M059J (cell line): ENCODE measurements at places on chromosomes 3 and 15.

GRCh38 chr3:107670986-107671385 lies 148.2 kb downstream of the BBX start:
- DNase-seq, result no peak

- no peak for DNase-seq
Measured at GRCh38 chr3:29290596-29290995, 9.7 kb downstream of the RBMS3 start.

DNA sequence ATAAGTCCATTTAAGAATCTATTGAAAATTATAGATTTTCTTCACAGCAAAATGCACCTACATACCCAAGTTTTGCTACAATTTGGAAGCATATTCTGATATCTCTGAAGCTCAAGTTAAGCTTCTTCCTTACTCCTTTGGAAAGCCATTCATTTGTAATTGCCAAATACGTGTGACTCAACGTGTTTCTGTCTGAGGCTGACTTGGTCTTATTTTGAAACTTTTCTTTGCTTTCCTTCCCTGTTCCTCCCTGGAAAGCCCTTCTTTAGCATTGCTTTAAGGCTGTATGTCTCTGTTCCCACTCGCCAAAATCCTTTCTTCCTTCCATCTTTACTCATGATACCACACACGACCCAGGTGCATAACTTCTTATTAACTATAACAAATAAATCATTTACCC lies 232.0 kb downstream of the ZBBX start:
- no peak for DNase-seq

DNA sequence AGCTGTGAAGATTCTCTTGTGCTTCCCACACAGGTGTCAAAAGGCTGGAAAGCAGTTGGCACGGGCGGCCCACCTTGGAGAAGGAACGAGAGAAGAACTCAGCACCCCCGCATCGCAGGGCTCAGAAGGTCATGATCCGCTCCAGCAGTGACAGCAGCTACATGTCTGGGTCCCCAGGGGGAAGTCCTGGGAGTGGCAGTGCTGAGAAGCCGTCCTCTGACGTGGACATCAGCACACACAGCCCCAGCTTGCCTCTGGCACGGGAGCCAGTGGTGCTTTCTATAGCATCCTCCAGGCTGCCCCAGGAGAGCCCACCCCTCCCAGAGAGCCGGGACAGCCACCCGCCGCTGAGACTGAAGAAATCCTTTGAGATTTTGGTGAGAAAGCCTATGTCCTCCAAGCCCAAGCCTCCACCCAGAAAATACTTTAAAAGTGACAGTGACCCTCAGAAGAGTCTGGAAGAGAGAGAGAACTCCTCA lies 31.4 kb downstream of the STARD5 start:
- DNase-seq, result no peak

- no peak for DNase-seq
Measured at GRCh38 chr3:112333381-112334317, 693 bp downstream of the CD200 start.

DNA sequence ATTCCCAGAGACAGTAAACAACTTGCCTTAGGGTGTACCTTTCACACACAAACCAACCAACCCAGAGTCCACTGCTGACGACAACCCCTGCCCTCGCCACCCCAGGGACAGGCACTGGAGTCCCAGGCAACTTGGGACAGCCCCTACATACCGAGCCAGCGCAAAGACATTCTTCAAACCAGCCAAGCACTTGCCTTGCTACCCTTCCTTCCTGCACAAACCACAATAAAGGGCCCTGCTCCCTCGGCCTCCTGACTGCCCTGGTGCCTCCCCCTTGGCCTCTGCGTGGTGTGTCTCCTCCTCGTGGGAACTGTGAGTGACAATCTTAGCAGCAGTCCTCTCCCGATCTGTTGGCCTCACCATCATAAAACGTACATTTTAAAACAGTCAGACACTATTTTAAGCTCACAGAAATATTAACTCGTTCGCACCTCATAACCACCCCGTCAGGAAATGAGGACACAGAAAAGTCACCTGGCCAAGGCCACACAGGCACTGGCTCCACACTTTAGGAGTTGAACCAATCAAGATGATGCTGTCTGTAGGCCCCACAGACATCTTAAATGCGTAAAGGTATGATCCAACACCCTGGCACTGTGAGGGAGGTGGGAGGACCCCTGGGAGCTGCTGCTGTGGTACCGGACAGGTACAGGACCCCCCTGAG lies 113.8 kb downstream of the ADCY5 start:
- DNase-seq, result no peak

DNA sequence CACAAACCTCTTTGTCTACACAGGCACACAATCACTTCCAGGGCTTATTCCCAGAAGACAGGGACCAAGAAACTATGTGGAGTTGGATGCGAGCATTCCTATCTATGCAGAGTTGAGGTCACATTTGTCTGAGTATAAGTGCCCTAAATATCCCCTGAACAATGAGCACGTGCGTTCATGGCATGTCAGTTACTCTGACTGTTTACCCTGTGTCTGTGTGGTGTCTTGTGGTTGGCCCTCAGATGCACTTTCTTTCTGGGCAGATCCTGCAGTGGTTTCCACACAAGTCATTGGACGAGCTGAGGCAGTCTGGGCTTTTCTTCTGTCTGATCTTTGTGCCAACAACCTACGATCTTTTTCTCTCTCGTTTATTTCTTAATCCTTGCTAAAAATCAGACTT lies 134.5 kb downstream of the FBN1 start:
- DNase-seq, result no peak

DNA sequence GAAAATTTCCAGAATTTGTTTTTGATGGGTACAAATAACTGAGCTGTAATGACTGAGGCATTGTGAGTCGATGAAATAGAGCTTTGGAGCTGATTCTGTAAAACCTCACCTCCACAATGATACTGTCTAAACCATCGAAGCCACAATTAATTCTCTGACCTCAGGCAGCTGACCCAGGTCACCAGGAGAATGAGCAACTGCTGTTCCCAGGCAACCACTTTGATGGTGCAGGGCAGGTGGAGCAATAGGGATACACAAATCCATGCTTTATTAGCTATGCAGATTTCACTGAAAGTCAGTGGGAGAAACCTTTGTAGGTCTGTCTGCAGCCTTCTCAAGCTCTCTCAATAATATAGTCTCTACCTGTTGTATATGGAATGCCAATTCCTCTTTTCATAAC lies 204.4 kb downstream of the RYR3 start:
- DNase-seq, result no peak

DNA sequence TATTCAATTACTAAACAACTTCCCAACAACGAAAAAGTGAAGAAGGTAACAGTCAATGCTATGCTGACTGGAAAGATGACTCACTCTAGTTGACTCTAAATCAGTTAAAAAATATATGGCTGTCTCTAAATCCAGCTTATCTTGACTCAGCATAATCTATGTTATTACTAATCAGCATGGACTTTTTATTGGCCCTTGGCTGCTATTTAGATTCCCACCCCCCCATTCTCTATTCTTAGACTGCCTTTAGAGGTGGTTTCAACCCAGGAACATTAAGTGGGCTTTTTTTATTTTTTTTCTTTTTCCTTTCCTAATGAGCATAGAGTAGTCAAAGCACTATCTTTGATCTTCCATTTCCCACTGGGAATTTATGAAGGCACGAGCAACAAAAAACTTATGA lies 1.9 kb downstream of the PCOLCE2 start:
- DNase-seq, result peak; percentile 88

DNA sequence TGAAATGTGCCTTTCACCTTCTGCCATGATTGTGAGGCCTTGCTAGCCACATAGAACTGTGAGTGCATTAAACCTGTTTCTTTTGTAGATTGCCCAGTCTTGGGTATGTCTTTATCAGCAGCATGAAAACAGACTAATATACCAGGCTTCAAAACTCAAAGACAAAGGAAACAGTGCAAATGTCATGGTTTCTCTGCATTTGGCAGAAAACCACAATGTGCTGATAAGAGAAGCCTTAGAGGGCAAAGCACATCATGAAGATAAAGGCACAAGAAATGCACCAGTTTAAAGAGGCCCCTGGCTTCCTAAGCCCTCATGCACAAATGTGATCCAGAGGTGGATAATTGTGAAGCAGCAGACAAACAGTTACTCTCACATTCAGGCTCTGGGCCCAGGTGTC lies 259.2 kb downstream of the CPNE4 start:
- DNase-seq, result no peak

DNA sequence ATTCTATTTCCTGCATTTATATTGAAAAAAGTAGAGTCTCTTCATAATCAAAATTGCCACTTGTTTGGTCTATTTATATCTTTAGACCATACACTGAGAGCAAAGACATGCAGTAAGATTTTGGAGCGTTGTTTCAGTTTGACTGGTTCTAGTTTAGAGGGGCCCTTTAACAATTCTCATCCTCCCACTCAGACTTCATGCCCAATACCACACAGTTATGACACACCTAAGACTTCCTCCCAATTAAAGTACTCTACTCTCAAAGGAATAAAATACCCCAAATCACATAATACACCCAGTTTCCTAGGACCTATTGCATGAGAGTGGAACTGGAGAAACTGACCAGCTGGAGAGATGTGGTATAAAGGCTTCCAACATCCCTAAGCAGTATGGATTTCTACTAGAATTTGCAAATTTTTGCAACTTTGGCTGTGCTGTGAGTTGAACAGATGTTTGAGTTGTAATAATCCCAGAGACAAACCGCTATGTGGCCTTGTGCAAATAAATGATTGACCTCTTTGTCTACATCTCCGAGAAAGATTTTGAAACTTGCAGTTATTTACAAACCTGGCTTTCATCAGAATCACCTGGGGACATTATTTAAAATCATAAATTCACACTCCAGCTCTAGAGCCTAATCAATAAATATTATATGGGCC lies 170.0 kb upstream of the ROBO2 start:
- no peak for DNase-seq

DNA sequence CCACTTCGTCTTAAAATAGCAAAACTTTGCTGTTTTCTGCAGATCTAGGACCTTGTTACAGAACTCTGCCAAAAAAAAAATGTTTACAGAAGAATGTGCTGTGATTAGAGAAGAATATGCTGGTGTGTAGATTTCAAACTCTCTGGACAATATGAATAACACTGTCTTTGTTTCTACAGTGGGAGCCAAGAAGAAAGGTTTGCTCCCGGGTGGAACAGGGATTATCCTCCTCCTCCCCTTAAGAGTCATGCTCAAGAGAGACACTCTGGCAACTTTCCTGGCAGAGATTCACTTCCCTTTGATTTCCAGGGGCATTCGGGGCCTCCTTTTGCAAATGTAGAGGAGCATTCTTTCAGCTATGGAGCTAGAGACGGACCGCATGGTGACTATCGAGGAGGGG lies 27.3 kb downstream of the RBM6 start:
- no peak for DNase-seq

GRCh38 chr15:23853286-23853685 lies 166.2 kb upstream of the NDN start:
- no peak for DNase-seq

- peak; percentile 68 for DNase-seq
Measured at GRCh38 chr15:64284042-64284441, 71.9 kb downstream of the CSNK1G1 start.

- no peak for DNase-seq
Measured at GRCh38 chr3:141246224-141246957, 14.8 kb downstream of the PXYLP1 start.

DNA sequence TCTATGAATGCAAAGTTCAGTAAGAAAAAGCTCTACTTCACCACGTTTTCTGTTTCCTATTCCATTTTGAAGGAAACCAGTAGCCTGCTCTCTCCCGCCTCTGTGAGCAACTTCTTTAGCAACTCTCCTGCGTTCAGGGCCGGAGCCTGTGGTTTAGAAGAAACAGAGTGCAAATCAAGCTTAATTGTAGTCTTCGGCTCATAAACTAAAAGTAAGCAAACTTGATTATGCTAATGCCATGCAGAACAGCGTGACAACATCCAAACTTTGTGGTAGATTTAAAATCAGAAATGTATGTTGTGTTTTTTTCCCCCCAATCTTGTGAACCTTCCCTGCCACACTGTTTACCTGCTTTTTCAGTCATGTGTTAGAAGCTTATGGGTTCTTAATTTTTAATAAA lies 87.4 kb downstream of the SEMA6D start:
- DNase-seq, result no peak

DNA sequence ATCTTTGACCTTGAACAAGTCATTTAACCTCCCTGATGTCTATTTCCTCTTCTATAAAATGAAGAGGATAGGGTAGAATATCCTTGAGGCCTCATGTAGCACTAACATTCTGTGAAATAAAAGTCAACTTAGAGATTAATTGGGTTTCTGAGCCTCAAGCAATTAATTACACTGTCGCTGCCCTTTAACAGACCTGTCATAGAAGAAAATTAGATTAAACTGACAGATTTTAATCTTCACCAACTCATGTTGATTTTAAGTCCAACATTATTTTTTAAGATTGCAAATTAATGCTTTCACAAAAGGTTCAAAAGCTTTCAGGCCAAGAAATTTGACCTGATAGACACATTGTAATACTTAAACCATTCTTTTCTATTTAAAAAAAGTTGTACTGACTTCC lies 8.1 kb upstream of the MNS1 start:
- DNase-seq, result no peak

DNA sequence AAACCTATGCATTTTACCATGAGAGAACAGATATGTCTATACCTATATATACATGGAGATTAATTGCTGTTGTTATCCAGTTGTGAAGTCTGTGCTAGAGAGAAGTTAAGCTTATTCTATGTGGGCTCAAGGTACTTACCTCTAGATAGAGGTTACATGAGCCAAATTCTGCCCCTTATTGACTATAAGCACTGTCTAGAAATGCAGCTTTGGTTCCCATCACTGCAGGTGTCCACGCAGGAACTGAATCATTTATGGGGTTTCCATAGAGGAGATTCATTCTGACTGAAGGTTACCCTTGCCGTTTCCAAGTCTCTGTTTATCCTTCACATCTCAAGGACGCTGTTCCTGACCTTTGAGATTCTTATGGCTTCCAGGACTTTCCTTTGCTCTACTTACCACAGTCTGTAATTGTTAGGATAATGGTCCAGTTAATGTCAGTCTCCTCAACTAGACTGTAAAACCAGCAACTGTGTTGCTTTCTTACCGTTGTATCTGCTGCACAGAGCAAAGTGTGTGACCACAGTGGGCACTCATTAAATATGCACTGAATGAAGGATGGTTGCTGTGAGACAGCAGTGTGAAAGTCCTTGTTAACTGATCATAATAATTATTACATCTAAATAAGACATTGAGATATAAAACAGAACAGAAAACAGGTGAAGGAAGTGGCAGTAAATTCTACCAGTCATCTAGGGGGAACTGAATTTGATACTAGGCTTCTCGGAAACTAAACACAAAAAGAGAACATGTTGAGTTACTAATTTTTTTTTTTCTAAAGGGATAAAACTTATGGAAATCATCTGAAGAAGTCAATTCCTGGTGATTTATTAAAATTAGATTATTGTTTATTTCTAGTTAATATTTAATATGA lies 44.0 kb upstream of the BCL6 start:
- DNase-seq, result no peak

DNA sequence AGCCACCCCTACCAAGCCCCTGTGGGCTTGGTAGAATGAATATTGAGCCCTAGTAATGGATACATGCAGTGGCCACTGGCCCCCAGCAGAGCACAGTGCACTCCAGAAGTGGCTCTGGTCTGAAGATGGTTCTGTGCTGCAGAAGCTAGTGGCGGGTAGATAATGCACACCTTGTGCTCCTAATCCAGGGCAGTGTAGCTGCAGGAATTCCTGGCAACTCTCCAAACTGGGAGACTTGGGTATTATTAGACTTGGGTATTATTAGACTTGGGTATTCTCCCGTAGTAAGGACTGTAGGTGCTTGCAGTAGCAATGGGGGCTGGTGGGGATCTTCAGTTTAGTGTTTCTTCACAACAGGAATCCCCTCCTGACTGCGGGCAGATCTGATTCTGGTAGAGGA lies 34.7 kb downstream of the NUSAP1 start:
- no peak for DNase-seq
